GM13976 (cell line): ENCODE measurements at places on chromosomes 3 and 15.

- no peak for DNase-seq
Observed at GRCh38 chr3:152147748-152148147, 121.0 kb upstream of the MBNL1 start.

- no peak for DNase-seq
Observed at GRCh38 chr3:12335421-12335820, 46.6 kb downstream of the PPARG start.

GRCh38 chr15:81942655-81943195 is 103.1 kb downstream of the MEX3B start:
- no peak for DNase-seq

- no peak for DNase-seq
Observed at GRCh38 chr3:196400331-196400730, 31.9 kb downstream of the UBXN7 start.

DNA sequence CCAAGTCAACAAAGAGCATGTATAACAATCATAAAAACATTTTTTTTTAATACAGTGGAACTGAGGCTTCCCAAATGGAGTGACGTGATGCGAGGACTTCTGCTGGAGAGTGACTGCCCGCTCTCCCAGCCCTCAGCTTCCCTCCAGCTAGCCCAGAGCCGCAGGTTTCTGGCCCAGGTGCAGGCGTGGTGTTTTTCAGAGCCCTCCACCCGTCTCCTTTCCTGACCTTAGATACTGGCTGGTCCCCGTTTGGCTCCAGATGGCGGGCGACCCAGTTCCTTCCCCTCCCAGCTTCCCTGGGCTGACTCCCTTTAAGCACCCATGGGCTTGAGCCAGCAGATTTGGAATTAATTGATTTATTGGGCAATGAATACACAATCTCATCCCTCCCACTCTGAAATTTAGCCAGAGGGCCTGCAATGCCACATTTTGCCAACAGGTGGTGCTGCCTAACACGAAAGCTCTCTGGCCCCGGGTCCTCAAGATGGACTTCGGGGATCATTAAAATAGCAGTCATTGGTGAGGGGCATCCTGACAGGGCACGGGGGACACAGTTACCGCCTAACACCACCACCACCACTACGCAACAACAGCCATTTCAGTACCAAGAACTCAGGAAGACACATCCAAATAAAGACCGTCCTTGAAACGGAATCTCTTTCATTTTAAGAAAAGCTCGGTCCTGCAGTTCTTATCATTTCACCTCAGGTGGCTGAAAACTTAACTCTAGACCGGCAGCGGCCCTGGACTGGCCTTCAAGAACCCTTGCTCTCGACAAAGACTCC is 47.5 kb upstream of the MUC4 start:
- peak; percentile 88 for DNase-seq

DNA sequence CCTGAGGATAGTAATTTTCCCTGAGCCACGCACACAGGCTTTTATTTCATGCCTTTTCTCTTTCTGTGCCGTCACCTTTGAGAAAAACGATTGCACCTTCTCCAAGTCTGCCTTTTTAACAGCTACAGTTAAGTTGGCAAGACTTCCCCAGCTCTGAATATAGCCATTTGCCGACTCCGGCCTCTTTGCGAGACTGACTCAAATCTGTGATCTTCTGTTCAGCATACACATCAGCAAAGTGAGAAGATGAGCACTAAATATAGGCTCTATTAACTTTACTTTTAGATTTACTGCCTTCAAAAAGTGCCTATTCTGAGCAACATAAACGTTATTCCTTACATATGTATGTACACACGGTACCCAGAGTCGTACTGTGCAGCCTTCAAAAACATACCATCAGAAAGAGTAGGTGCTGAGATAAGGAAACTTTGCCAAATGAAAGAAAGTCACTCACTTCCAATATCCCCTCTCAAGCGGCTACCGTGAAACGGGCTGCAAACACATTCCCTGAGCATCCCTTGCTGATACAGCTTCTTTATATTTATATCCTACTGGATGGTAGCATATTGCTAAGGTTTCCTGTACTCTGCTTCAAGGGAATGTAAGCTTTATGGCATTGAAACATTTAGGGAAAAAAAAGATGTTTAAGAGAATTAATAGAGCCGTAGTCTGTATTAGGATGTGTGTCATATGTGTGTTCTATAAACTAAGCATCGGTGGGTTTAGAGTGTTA is 283.3 kb upstream of the TPRG1 start:
- DNase-seq, result no peak

DNA sequence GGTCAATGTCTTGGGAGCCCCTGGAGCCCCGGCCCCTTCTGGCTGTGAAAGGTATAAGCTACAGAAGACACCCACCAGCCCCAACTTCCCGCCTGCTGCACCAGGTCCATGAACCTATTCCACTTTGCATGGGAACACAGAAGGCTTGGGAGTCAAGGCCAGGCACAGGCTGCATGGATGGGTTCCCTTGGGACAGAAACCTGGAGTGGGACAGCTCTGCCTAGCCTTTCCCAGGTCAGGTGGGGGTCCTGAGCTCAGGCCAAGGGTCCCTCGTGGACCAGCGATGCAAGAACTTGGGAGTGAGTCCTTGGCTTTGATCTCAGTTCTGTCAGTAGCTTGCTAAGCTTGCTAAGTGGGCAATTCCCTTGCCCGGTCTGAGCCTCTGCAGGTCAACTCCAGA is 25.0 kb downstream of the TKT start:
- no peak for DNase-seq

GRCh38 chr3:180267202-180267843 is 230.6 kb upstream of the PEX5L start:
- DNase-seq, result peak; percentile 41

DNA sequence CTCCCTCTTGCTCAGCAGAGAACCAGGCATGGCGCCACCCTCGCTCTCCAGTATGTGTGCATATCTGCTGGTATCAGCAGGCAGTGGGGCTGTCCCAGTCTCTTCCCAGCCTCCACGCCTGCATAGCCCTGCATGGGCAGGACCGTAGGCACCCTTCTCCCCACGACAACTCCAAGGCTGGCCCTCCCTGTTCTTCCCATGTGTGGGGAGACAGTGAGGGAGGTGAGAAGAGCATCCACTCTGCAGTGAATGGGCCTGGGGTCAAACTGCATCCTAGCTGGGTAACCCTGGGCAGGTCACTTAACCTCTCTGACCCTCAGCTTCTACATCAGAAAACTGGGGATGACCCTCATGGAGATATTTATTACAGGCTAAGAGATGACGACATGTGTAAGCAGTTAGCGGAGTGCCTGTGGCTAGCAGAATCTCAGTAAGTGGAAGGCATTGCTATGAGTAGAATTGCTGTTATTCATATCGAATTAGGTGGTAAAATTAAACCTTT is 13.3 kb upstream of the SSUH2 start:
- DNase-seq, result peak; percentile 42

- no peak for DNase-seq
Observed at GRCh38 chr15:63059573-63060216, 17.1 kb downstream of the TPM1 start.

GRCh38 chr15:63978511-63979261 is 67.6 kb downstream of the DAPK2 start:
- DNase-seq, result no peak

DNA sequence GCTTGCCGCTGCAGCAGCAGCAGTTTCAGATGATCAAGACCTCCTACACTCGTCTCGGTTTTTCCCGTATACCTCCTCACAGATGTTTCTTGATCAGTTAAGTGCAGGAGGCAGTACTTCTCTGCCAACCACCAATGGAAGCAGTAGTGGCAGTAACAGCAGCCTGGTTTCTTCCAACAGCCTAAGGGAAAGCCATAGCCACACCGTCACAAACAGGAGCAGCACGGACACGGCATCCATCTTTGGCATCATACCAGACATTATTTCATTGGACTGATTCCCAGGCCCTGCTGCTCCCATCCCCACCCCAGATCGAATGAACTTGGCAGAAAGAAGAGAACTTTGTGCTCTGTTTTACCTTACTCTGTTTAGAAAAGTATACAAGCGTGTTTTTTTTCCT is 17.6 kb downstream of the CALML4 start:
- DNase-seq, result no peak

DNA sequence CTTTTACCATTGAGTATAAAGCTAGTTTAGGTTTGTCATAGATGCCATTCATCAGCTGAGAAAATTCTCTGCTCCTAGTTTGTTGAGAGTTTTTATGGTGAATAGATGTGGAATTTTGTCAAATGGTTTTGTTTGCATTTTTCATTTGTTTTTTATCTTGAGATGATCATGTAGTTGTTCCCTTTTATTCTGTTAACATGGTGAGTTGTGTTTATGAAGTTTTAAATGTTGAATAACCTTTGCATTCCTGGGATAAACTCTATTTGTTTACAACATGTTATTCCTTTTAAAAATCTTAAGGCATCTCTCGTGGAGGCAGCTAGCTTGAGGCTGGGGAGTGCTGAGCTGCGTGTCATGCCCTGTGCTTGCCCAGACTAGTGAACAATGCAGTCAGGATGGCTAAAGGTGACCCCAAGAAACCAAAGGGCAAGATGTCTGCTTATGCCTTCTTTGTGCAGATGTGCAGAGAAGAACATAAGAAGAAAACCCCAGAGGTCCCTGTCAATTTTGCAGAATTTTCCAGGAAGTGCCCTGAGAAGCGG is 48.5 kb downstream of the ANAPC13 start:
- no peak for DNase-seq

DNA sequence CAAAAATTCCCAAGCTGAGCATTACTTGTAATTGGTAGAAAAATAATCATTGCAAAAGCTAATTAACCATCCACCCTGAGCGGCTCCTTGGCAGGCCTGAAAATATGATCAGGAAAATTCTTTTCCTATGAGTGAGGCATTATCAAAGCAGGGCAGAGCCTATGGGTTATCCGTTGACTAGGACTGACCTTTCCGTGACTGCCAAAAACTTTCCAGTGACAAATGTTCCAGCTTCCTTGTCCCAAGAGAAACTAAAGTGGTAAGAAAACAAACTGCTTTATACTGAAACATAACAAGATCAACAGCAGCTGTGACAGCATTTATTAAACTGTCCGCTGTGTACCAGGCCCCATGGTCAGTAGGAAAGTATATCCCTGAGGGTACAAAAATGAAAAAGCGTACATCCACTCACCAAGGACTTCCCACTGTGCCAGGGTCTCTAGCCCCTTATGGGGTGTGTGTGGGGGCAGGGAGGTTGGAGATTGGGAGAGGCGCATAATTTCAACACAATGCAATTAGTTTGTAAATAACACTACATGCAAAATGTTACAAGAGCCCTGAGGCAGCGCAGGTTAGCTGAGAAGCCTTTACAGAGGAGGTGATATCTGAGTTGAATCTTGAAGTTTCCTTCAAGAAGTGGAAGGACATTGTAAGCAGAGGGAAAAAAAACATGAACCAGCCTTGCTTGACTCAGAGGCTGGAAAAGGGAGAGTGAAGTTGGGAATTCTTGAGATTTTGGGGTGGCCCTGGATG is 8.5 kb downstream of the LIPC start:
- no peak for DNase-seq

DNA sequence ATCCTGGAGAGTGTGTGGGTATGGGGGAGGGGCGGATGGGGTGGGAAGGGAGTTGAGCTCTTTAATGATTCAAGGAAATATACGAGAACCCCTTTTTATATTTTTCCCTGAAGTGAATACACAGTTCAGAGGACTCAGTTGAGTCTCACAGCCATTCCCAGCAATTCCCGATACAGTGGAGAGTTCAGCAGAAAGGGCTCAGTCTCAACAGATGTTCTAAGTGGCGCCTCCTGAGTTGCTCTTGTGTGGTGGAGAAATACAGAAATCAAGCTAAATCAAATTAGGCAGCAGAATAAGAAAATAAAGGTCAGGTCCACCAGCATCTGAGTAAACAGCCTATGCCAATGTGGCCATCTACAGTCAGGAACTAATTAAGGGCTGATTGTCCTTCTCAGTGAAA is 372.1 kb downstream of the NR2F2 start:
- no peak for DNase-seq

DNA sequence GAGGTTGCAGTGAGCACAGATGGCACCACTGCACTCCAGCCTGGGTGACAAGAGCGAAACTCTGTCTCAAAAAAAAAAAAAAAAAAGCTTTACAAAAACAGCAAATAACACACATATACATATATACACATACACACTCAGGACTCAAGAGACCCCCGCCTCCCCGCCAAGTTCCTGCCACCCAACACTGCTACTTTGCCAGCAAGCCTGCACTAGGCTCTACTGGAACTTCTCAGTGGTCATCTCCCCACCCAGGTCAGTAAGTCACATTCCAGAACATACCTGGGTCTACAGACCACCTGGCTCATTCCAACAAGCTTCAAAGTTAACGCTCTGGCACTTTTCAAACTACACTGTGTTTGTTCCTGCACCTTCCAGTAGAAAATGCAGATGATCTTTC is 62.3 kb downstream of the SENP2 start:
- DNase-seq, result no peak

DNA sequence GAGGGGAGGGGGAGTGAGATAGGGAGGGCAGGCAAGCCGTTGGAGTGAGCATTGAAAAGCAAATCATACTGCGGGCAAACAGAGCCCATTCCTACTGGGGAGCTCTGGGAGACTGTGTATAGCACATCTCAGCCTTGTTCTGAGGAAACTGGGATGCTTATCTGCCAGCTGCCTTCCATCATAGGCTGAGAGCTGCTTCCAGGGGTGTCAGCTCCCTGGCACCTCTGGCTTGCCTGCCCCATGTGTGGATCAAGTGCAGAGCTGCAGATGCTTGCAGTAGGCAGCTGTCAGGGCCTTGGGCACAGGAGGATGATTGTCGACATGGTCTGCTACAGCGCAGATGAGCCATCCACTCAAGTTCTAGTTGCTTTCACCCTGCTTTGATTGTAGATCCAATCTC is 86.8 kb downstream of the CHRNA7 start:
- no peak for DNase-seq

- DNase-seq, result no peak
Observed at GRCh38 chr3:139182143-139182542, 137.5 kb upstream of the PRR23C start.

DNA sequence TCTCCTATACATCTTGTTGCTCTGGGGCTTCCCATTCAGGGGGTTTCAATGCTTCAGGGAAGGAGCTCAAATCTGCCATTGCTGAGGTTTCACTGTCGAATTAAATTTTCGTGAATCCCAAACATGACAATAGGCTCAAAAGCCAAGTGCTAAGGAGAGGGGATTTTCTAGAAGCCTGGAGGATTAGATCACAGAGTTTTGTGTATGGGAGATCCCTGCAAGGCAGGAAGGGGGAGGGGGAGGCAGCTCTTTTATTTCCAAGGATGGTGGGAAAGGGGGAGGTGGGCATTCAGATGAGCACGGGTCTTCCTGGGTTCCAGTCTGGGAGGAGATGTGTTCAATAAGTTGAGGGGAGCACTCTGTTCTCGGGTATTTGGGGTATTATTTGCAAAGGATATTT is 69.9 kb upstream of the DLG1 start:
- no peak for DNase-seq

DNA sequence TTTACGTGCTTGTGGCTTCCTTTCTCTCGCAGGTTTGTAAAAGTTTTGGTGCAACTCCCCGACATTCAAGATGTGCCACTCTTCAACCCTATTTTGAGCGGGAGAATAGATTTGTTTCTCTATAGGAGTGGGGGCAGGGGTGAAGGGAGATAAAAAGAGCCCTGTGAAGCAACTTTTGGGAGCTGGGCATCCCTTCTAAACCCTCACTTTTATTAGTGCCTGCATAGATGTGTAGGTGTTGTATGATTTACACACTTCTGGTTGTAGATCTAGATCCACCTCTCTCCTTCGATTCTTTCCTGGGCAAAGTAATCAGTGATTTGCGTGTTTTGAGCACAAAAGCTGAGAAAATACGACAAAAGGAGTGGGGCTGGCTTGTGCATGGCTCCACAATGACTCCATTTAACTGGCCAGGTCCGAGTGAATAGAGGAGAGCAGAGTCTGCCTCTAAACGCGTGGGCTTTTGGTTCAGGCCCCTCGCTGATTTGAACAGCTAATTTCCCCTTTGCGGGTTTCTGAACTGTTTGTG is 17.7 kb downstream of the SOX2 start:
- no peak for DNase-seq
